Mesendoderm (in vitro differentiated cells): ENCODE measurements at places on chromosomes 7 and 10.

GRCh38 chr10:30694518-30695228, 65.1 kb upstream of the LYZL2 start:
- no peak for DNase-seq
- H3K4me1 ChIP-seq = no peaks in the 10 kb centered on the region
- H3K27me3 ChIP-seq = no peaks in the 10 kb centered on the region
- H3K4me3 ChIP-seq = no peak overlapping the region
- H3K36me3 ChIP-seq = no peaks in the 10 kb centered on the region

DNA sequence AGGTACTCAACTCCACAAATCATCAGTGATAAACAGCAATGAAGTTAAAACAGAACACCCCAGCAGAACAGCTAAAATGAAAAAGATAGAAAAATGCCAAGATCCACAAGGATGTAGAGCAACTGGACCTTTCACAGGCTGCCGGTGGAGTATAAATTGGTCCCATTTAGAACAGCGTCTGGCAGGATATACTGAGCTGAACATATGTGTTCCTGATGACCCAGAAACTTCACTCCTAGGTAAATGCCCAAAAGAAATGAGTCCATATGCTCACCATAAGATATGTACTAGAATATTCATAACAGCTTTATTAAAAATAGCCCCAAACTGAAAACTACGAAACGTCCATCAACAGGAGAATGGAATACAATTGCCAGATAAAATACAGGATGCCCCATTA, 102.4 kb downstream of the OAT start:
- no peaks in the 10 kb centered on the region for H3K36me3 ChIP-seq
- H3K4me1 ChIP-seq = no peaks in the 10 kb centered on the region
- H3K4me3 ChIP-seq = no peak overlapping the region
- no peaks in the 10 kb centered on the region for H3K27me3 ChIP-seq
- no peak overlapping the region for H3K27ac ChIP-seq

DNA sequence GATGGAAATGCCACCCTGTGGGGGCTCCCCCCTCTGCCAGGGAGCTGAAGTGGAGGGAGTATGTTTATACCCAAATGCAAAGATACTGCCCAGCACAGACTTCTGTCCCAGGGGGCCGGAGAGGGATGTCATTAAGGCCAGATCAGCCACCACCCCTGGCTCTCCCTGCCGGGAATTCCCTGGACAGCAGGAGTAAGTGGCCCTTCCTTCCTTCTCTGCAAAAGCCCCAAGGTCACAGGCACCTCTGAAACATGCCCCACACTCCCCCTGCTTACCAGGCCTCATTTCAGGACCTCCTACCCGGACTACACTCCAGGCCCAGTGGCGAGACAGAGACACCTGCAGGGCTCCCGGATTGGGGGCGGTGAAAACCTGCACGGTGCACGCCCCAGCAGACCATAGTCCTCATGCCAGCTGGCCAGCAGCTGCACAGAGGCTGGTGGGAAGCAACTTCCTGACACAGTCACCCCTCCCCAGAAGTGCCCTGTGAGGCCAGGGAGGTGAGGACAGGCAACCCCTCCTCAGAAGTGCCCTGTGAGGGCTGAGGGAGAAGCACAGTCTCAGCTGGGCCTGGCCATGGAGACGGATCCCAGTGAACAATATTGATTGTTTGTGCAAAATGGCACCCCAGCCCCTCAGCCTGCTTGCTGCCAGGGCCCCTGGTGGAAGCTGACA, 33.0 kb upstream of the RET start:
- no peaks in the 10 kb centered on the region for H3K36me3 ChIP-seq
- no peak overlapping the region for H3K27ac ChIP-seq
- H3K4me3 ChIP-seq = no peak overlapping the region
- DNase-seq = no peak
- H3K27me3 ChIP-seq = no peaks in the 10 kb centered on the region
- no peaks in the 10 kb centered on the region for H3K4me1 ChIP-seq

- no peaks in the 10 kb centered on the region for H3K36me3 ChIP-seq
- no peaks in the 10 kb centered on the region for H3K27me3 ChIP-seq
- no peak for DNase-seq
Observed at GRCh38 chr10:66852811-66853210, 73.0 kb upstream of the LRRTM3 start.

- no peaks in the 10 kb centered on the region for H3K36me3 ChIP-seq
- no peak overlapping the region for H3K4me3 ChIP-seq
- no peaks in the 10 kb centered on the region for H3K27me3 ChIP-seq
Observed at GRCh38 chr7:68820321-68820720, 778.0 kb upstream of the AUTS2 start.

DNA sequence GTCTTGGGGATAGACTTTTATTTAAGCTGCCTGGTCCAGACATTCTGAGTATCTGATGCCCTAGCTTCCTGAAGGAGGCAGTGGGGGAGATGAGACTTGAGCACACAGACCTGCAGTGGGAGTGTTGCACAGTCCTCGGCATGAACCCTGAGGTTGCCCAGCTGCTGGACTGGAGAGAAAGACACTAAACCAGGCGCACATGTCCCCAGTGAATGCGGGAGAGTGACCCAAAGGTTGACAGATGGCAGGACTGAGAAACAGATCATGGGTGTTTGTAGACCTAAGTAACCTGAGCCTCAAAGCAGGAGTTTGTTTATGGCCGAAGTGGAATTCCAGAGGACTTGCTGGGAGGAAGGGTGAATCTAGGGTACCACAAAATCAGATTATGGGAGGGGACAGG, 15.7 kb upstream of the MSRB2 start:
- H3K27me3 ChIP-seq = no peaks in the 10 kb centered on the region
- H3K4me3 ChIP-seq = no peak overlapping the region
- H3K36me3 ChIP-seq = no peaks in the 10 kb centered on the region
- no peaks in the 10 kb centered on the region for H3K4me1 ChIP-seq
- DNase-seq = no peak

DNA sequence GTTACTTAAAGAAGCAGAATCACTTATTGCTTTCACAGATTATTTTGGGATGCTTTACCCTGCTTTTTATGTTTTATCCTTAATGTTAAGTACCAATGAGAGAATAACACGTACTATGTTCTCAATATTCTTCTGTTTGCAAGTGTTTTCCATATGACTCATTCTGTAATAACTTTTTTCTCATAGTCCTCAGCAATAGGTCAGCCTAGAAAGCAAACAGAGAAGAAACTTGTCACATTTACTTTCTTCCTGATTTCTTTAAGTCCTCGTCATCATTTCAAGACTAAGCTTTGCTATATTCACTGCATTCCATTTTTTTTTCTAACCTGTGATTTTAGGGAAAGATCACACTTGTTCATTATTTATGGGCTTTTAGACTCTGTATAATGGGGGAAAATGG, 6.8 kb upstream of the AGR2 start:
- no peaks in the 10 kb centered on the region for H3K36me3 ChIP-seq
- H3K4me1 ChIP-seq = no peaks in the 10 kb centered on the region
- no peaks in the 10 kb centered on the region for H3K27me3 ChIP-seq
- no peak overlapping the region for H3K27ac ChIP-seq
- no peak overlapping the region for H3K4me3 ChIP-seq
